ENCODE measurements at places on chromosomes 4 and X. TPM values are rescaled to one million over a fixed set of nuclear protein-coding genes. Genes with fewer than 3 reads are reported as not detected.

Gene CENPI
- total RNA-seq, result 17.7 TPM

Gene OTC
- total RNA-seq, result not detected

Gene GAGE13
- total RNA-seq, result not detected

Gene ACE2
- not detected for total RNA-seq

Gene UGT2B15
- total RNA-seq, result not detected

Gene SPATA4
- total RNA-seq, result not detected

Gene ZCCHC18
- 2.7 TPM for total RNA-seq

Measured in vein endothelial cell (primary cell).